ENCODE measurements at places on chromosomes 3 and 15.

GRCh38 chr3:151203051-151203420 lies at the start of gene GPR171:
Gene GPR171, minus strand, starts transcription at chr3:151203216. Its CDS starts 3,830 bp downstream, at chr3:151199386.
- DNase-seq, result no peak

- no peak for DNase-seq
Measured at GRCh38 chr15:55819397-55820034, 76.6 kb upstream of the PRTG start.

GRCh38 chr15:27123291-27123690 lies 152.3 kb downstream of the GABRG3 start:
- no peak for DNase-seq

- no peak for DNase-seq
Measured at GRCh38 chr3:85800676-85801075, 841.9 kb downstream of the CADM2 start.

DNA sequence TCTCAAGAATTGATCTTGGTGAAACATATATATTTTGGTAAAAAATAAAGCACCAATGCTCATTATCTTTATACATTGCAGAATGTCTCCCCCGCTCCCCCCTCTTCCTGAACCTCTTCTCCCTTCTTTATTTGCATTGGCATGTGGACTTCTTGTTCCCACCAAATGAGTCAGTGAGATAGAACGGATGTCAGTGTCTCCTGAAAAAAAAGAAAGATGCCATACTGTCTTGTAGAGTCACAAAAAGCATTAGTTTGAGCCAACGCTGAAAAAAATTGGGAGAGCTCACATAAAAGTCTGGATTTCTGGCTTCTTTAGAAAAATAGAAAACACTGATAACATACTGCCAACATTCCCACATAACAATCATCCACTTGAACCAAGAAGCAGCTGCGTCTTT lies 32.0 kb upstream of the STXBP5L start:
- DNase-seq, result no peak

DNA sequence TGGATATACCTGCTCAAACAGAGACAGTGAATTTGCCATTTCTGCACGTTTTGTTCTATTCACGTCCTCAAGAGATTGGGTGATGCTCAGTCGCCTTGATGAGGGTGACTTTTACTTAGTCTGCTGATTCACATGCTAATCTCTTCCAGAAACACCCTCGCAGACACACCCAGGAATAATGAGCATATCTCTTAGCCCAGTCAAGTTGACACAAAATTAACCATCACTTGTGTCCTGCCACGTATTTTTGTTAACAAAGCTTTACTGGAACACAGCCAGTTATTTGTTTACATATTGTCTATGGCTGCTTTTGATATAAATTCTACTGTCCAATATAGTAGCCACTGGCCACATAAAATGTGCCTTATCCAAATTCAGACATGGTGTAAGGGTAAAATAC lies 218.3 kb downstream of the FHIT start:
- DNase-seq, result no peak

DNA sequence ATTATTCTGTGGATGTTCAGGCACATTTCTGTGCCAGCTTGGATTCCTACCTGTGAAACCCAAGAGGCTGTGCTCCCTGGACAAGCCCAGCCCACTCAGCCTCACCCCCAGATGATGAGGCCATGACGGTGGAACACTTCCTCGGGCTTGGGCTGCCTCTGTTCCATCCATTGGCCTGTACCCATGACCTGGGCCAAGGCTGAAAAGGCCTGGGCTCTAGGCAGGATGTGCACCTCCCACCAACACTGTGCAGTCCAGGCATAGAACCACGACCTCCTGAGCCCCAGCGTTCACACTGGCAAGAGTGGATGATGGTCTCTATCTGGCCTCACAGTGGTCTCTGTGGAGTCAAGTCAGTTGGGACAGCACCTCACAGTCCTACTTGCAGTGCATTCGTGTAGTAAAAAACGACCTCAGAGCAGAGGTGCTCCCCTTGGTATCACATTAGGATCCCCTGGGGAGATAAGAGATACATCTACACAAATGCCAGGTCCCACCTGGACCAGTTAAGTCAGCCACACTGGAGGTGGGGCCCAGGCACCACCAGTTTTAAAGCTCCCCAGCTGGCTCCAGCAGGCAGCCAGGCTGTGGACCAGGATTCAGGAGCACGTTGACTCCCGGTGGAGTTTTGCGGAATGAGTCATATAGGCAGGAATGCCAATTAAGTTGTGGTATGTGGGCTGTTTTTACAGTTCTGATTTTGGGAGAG lies 39.0 kb upstream of the IGF1R start:
- no peak for DNase-seq

DNA sequence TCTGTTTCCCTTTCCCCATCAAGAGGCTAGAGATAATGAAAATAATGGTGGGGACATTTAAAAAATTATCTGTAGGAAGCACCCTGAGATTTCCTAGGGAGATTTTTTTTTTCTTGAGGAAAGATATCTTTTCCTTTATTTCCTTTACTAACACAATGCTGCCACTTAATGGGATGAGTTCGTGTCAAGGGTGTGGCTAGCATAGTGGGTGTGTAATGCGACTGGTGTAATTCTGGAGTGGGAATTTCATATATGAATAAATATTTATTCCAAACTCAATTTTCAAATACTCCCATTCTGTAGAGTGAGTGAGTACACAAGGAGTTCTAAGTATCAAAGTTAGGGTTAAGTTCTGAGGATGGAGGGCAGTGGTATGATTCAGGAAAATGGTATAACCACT lies 66.1 kb upstream of the GALNT15 start:
- DNase-seq, result no peak

- DNase-seq, result no peak
Measured at GRCh38 chr3:22189616-22190015, 438.6 kb upstream of the ZNF385D start.

- DNase-seq, result no peak
Measured at GRCh38 chr15:78312536-78312935, 13.1 kb upstream of the SKIC8 start.

- no peak for DNase-seq
Measured at GRCh38 chr15:66615846-66616245, 50.0 kb upstream of the LCTL start.

DNA sequence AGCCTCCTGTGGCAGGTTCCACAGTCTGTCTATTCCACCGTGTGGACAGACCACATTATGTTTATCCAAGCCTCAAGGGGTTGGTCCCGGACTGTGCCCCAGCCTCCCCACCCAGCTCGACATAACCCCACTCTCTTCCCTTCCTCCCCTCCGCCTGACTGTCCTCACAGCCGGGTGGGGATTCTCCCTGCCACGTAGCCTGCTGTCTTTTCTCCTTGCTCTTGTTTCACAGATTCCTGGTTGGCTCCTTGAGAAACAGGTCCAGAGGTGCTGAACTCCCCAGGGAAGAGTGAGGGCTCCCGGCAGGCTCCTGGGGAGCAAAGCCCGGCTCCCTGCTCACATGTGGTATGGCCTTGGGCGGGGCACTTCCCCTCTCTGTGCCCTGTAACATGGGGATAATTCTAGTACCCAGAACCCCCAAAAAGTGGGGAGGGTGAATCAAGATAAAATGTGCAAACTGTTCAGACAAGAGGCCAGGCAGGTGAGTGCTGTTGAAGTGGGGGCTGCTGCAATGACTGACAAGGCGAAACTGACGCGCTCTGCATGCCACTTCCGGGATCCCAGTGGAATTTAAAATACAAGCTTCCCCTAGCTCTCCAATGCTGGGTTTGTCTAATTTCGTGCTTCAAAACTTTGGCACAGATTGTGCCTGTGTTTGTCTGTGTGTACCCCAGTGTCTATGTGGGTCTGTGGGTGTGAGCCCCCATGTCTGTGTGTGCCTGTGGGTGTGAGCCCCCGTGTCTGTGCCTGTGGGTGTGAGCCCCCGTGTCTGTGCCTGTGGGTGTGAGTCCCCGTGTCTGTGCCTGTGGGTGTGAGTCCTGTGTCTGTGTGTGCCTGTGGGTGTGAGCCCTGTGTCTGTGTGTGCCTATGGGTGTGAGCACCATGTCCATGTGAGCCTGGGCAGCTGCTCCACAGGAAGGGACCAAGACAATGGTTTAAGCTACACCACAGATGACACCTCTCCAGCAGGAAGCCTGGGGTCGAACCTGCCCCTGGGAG lies 160.6 kb upstream of the IQSEC1 start:
- peak; percentile 2 for DNase-seq

DNA sequence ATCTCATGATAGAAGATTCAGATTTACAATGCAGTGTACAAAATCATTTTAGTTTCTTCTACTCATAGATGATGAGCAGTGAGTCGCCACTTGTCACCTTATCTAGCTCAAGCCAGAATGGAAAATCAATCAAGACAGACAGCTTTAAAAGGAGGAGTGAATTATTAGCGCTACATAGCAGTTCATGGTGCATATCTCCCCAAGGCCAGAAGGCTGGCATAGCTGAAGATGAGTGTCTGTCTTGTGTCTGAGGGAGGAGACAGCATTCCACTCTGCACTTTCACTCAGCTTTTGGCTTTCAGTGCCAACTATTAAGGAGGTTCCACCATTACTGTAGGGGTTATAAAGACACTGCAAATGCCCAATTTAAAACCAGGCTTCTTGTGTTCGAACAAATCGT lies 804.1 kb upstream of the LMCD1 start:
- DNase-seq, result no peak

DNA sequence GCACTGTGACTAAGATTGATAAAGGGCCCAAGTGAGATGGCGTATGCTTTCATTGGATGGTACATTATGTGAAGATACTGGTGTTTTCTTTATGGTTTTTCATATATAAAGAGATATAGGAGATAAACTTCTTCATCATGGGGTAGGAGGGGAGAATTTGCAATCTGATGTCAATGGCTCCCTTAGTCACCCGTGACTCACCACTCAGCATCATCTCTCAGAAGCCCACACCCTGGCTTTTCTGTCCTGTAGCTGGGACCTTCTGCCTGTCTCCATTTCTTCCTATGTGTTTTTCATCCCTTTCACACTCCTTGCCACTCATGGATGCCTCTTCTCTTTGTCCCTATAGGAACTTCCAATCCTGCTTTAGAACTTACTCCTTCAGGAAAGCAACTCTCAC lies 114.3 kb upstream of the SEMA6D start:
- peak; percentile 14 for DNase-seq

DNA sequence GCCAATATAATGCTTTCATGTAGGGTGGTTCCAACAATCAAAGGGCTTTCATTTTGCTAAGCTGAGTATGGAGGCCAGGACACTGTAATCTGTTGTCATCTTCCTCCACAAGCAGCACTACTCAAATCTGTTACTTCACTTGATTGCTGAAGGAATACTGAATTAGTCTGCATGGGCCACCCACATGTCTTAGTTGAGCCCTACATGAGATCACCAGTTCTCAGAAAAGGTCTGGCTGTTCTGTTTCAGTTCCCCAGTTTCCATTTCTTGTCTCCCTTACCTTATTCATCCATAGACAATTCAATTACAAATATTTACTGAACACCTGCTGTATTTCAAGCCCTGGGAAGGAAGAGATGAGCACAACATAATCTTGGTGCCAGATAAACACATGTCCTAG lies 119.2 kb downstream of the FHIT start:
- DNase-seq, result peak; percentile 58

- no peak for DNase-seq
Measured at GRCh38 chr3:14483286-14483685, 56.9 kb downstream of the GRIP2 start.

GRCh38 chr15:48031466-48031865 lies 89.3 kb upstream of the SLC24A5 start:
- DNase-seq, result no peak

DNA sequence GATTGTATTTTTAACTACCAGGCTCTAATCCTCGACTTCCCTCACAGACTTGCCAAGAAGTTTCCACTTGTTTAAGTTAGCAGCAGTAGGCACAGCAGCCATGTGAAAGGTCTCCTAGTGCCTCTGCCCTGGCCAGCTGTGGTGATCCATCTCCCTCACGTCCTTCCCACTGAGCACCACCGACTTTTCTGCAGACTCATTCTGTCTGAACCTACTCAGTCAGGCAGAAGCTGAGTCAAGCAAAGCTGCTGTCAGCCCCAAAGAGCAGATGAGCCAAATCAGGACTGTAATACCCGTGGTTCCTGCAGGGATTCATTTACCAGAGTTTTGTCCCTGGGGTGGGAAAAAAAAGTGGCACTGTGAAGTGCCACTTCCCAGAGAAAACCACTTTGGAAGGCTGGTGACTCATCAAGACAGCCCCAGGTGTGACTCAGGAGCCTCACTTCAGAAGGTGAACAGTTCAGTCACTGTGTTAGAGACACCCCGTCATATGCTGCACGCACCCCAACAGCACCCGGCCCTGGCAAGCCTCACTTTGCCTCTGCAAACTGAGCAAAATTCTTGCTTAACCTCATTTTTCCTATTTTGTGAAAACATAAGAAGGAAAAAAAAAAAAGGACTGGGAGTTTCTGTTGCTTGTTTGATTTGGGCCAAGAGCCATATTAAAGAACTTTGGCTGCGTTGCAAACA lies 76.0 kb downstream of the WWTR1 start:
- no peak for DNase-seq

GRCh38 chr3:65539616-65540015 lies 499.1 kb downstream of the MAGI1 start:
- DNase-seq, result no peak

DNA sequence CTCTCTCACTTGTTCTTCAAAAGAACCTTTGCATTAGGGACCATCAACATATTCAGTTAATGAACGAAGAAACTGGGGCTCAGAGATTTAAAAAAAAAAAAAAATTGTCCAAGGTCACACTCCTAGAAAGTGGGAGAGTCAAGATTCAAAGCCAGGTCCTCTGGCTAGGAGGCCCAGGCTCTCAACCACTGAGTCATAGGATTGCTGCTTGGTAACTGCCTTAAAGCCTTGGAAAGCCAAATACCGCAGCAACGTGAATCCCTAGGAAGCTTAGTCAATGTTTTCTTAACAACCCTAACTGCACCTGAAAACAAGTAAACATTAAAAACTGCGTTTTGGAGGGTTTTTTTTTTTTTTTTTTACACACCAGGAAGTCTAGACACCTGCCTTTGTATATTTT lies 156.8 kb downstream of the WNT5A start:
- no peak for DNase-seq

DNA sequence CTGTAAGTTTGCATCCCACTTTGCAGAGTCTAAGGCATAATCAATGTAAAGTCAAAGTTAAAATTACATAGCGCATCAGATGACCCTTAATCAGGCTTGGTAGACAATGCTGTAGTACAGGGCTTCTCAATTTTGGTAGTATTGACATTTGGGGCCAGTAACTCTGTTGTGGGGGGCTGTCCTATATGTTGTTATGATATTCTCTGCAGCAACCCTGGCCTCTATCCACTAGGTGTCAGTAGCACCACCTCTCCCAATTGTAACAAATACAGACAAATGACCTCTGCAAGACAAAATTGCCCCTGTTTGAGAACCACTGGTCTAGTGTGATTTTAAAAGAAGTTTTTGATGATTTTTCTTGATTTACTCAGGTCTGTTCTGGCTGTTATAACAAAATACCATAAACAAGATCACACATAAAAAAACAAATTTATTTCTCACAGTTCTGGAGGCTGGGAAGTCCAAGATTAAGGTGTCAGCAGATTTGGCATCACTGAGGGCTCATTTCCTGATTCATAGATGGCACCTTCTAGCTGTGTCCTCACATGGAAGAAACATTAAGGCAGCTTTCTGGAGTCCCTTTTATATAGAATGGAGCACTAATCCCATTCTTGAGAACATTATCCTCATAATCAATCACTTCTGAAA lies 37.6 kb upstream of the SLC9A9 start:
- peak; percentile 57 for DNase-seq
